ENCODE measurements at places on chromosomes 11 and 22. TPM values are rescaled to one million over a fixed set of nuclear protein-coding genes. Genes with fewer than 3 reads are reported as not detected.

- no peak for DNase-seq
These were observed 157.6 kb upstream of the NARS2 start for GRCh38 chr11:78732246-78732645.

DNA sequence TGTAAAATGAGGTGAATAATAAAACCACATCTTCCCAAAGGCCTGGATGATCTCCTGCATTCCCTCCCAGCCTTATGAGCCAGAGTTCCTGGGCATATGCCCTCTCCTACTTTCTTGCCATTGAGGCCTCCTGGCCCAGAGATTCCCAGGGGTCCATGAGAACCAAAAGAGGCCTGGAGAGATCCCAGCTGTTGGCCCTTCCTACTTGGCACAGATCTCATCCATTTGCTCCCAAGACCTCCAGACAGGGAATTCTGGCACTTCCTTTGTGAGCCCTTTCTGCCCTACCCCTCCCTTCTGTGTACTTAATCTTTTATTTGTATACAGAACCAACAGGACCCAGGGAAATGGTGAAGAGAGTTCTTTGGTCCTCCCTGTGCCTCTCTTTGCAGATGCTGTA is 21.4 kb downstream of the POU2F3 start:
- no peak for DNase-seq

- no peak for DNase-seq
These were observed 470.9 kb upstream of the API5 start for GRCh38 chr11:42840860-42841259.

APOL5 gene
- polyA plus RNA-seq: 0.22 TPM

- DNase-seq: no peak
These were observed 22.8 kb downstream of the ARRB1 start for GRCh38 chr11:75328426-75329277.

DNA sequence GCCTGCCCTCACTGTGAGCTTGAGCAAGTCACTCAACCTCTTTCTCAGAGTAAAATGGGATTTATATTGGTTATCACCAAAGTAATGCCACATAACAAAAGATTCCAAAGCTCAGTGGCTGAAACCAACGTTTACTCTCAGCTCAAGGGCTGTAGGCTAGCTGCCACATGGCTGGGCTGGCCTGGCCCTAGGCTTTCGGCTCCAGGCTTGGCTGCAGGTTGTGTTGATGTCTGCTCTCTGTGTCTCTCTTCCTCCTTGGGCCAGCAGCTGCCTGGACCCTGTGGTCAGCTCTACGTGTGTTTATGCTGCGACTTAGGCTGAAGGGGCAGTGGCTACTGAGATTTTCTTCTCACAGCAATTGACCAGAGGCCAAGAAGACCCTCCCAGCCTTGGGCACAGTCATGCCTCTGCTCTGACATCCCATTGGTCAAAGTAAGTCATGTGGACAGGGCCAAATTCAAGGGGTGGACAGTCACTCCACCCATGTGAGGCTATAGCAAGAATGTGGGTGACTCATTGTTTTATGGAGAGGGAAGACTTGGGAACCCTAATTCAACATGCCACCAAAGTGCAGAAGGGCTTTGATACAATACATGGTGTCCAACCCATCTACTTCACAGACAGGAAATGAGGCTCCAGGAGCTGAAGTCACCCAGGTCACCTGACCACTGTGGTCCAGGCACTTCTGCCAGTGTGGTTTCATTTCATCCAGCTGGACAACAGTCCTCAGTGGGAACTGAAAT is 90.6 kb downstream of the TSPAN18 start:
- DNase-seq: no peak

DNA sequence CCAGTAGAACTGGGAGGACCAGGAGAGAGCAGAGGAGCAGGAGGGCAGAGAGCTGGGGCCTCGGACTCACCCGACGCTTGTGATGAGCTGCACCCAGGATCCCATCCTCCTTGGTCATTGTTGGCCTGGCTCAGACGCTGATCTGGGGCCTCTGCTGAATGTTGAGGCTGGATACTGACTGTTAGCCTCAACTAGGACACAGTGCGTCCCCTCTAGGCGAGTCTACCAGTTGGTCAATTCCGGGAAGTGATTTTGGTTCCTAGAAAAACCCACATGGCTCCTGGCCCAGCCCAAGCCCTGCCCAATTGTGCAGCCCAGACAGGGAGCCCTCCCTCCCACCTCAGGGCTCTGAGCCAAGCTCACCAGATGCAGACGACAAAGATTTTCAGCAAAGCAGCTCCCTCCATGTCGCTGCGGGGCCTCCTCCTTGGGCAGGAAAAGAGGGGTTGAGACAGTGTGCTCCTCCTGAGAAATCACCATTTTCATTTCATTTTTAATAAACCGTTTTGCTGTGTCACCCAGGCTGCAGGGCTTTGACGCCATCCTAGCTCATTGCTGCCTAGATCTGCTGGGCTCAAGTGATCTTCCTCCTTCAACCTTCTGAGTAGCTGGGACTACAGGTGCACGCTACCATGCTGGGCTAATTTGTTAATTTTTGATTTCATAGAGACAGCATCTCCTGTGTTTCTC is at the start of gene APOL4:
APOL4 (minus strand) TSS at position 180 of the 690 bp plus-strand sequence; CDS start at position 105, 75 bp downstream.
- DNase-seq: no peak

LRRN4CL gene
- polyA plus RNA-seq: 1.5 TPM

ABCG4 gene
- 0.70 TPM for polyA plus RNA-seq

DNA sequence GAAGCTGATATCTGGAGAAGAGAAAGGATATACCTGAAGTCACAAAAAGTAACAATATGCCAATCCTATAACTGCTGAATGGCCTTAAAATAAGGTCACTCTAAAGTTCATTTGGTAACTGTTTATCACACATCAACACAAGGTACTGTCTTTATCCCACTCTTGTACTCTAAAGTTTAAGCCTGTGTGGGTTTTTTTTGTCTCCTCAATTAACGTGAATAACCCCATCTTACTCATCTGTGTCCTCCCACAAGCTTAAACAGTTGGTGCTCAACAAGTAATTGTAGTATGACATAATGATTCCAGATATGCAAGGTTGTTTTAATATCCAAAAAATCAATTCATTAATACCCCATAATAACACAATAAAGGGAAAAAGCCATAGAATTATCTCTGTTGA is 42.1 kb downstream of the PAK1 start:
- DNase-seq: no peak

- no peak for DNase-seq
These were observed 99.8 kb downstream of the ZBTB16 start for GRCh38 chr11:114159320-114159719.

DNA sequence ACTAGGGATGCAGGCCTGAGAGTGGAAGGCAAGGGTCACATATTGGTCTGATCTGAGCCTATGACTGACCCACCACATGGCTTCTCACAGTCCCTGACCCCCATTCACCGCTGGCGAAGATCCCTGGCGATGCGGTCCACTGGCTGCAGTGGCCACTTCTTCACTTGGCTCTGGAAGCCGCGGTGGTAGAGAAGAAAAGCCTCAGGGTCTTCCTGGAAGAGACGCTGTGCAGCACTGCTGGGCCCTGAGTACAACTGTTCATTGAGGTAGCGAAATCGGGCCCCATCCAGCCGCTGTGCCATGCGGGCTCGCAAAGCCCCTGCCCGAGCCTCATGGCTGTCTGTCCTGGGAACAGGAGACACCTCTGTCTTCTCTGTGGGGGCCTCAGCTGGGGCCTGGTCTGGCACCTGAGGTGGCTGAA is 2.4 kb downstream of the RRP8 start:
- no peak for DNase-seq

DNA sequence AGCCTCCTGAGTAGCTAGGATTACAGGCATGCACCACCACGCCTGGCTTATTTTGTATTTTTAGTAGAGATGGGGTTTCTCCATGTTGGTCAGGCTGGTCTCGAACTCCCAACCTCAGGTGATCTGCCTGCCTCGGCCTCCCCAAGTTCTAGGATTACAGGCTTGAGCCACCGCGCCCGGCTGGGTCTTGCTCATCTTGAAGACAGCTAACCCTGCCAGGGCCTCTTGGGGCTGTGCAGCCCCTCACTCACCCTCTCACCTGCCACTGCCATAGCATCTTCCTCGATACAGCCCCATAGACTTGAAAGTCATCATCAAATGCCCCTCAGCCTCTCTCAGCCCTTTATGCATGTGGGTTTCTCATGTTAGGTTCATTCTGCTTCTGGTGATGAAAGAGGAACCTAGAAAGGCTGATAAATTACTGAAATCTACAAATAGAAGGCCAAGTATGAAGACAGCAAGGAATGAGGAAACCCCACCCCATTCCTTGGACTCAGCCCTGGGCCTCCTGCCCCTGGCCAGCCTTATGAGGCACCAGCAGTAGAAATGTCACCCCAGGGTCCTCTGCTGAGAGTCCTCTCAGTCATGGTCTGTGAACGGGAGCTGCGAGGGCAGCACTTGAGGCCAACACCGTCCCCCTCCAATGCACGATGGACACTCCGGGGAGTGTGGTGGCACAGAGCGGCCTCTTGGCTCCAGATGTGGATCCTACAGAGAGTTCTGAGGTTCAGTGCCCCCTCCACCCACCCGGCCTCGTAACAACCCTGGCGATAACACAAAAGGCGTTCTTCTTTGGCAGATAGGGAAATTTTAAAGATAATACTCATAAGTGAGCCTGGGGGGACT is 24.8 kb downstream of the SCGB1A1 start:
- DNase-seq: no peak
